T-helper 9 cell (primary cell): ENCODE measurements at places on chromosomes 16 and 17.

GRCh38 chr17:30222721-30223175 lies 12.7 kb downstream of the SLC6A4 start:
- DNase-seq, result no peak

GRCh38 chr16:86625029-86625428 lies 46.7 kb downstream of the FOXL1 start:
- no peak for DNase-seq

DNA sequence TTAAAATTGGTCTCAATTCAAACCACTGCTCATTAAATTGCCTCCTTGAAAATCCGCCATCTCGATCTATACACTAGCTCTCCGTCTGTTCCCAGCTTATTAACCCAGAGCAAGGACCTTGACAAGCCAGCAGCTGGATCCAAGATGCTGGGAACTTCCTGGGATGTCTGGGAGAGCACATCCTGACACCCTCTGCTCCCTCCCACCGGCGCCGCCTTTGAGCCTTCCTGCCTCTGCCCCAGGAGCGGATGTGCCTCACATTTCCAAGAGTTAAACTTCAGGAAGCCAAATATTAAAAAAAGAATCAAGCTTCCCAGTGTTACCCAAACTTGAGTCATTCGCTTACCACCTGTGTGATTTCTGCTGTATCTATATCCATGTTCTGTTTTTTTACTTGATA lies 107.9 kb downstream of the HAPSTR1 start:
- DNase-seq, result no peak

DNA sequence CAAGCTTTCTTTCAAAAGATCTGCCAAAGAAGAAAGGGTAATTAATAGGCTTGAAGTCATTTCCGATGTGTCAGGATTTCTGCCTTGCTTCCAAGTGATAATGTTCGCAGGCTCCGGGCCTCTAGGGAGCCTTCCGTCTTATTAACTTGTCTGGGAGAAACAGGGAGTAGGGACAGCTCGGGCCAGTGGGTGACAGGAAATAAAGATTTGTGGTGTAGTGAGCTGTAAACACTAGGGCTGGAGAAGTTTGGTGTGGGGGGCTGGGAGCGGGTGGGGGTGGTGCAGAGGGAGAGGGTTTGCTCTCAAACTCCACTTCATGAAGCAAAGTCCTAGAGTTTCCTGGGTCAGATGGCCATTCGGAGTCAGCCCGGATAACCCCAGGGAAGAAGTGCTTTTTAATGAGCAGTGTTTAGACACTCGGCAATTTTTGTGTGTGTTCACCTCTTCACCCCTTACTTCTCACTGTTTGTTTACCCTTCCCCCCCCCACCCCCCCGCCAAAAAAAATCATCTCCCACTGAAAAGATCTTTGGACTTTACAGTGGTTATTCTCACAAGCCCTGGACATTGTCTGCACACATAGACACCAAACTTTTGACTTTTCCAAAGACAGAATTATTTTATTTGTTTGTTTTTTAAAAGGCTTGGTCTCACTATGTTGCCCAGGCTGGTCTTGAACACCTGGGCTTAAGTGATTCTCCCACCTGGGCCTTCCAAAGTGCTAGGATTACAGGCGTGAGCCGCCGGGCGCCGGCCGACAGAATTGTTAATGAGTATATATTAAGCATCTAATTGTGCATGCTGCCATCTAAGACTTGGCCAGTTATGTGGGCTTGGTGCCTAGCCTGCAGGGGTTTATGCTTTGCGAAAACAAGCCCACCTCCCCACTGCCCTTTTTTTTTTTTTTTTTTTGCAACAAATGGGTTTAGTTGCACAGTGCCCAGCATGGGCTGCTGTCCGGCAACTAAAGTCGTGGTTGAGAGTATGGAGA lies 196.4 kb downstream of the CCDC182 start:
- DNase-seq, result no peak
